ENCODE measurements at places on chromosomes 2 and 18. TPM values are rescaled to one million over a fixed set of nuclear protein-coding genes. Genes with fewer than 3 reads are reported as not detected.

DNA sequence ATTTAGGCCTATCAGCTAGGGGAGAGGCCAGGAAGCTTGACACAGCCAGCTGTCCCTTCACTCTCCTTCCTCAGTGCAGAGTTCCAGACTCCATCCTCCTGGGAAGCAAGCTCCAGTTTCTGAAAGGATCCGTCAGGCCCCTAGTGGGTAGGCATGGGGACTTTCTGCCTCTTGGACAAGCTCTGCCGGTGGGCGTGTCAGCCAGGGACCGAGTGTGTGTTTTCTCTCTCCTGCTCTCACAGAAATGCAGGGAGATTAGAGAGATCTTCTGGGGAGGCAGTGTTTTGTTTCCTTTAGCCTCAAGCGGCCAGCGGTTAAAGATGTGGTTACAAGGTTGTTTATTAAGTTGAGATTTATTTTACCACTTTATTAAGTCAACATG, 29.9 kb upstream of the OTOS start:
- no peak for DNase-seq

RIT2 gene
- total RNA-seq, result not detected

DNA sequence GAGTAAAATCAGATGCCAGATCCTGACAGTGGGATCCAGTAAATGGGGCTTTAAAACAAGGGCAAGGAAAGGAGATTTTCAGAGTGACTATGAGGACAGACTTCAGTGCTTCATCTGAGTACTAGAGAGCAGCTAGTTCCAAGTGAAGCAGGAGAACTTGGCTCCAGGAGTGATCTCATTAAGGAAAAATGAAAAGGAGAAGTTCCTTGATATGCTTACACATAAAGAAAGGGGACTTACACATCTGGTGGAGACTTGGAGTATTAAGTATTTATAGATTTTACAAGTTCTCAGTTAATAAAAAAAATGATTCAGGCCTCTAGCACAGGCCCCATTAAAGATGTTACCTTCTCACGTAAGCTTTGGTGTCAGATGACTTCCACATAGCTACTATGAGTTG, 105.8 kb downstream of the ICOS start:
- no peak for DNase-seq

GRCh38 chr2:113251118-113251517, 27.6 kb downstream of the PAX8 start:
- no peak for DNase-seq

PARD3B gene
- 15.6 TPM for total RNA-seq

- DNase-seq, result no peak
Observed at GRCh38 chr2:43478412-43479086, 117.3 kb downstream of the THADA start.

DNA sequence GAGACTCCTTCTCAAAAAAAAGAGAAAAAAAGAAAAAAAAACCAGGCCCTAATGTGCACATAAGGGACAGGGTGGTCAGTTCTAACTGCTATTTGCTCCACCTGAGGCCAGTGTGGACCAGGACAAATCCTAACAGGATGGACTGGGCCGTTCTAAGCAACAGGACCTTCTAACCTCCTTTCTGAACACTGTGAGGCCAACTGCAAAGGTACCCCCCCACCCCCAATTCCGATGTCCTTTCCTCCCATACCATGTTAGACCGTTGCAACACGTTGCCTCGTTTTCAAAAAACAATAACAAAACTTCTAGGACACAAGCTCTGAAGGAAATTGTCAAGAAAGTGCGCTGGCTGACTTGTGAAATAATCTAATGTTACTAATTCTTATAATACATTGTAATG, 1.2 kb downstream of the THAP4 start:
- no peak for DNase-seq

LBX2 gene
- 1.2 TPM for total RNA-seq

GRCh38 chr2:157413326-157414035, 30.4 kb downstream of the CYTIP start:
- DNase-seq, result no peak

DNA sequence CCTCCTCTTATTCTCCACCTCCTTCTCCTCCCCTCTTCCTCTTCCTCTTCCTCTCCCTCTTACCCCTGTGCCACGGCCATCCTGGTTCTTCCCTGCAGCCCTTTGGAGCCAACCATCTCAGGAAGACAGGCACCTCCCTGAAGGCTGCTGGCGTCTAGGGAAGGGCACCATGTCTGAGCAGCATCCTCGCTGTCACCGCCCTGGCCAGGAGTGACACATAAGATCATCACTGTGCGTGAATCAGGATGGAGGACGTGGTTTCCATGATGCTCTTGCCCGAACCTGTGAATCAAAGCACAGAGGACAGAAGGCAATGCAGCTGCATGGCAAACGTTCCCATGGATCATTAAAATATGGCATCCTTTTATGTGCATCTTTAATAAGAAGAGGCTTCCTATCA, 236.0 kb downstream of the SH3BP4 start:
- no peak for DNase-seq

DSG1 gene
- 4.3 TPM for total RNA-seq

- DNase-seq, result no peak
Observed at GRCh38 chr18:46859855-46860254, 57.5 kb downstream of the PIAS2 start.

GRCh38 chr2:175282300-175282699, 100.8 kb upstream of the ATP5MC3 start:
- DNase-seq, result no peak

SETBP1 gene
- 16.4 TPM for total RNA-seq

GRCh38 chr18:58400331-58400870, 228.5 kb downstream of the ALPK2 start:
- DNase-seq, result no peak

DNA sequence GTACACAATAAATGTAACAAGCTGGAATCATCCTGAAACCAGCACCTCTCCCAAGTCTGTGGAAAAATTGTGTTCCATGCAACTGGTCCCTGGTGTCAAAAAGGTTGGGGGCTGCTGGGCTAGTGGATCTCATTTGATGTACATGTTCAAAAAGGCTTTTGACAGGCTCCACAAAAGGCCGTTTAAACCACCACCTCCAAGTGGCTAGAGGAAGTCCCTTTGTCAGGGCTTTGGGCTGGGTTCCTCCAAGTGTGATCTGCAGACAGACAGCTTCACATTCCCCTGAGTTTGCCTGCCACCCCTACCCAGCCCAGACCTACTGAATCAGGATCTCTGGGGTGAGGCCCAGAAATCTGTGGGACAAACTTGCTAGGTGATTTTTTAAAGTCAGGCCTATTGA, 84.7 kb downstream of the TGFA start:
- no peak for DNase-seq

GRCh38 chr2:143204062-143204461, 74.8 kb downstream of the ARHGAP15 start:
- no peak for DNase-seq

GRCh38 chr2:39549718-39550464, 112.8 kb upstream of the MAP4K3 start:
- no peak for DNase-seq

- DNase-seq, result no peak
Observed at GRCh38 chr2:24830351-24830750, 37.1 kb downstream of the CENPO start.

GRCh38 chr2:72185206-72185605, 37.5 kb upstream of the CYP26B1 start:
- DNase-seq, result no peak

DNA sequence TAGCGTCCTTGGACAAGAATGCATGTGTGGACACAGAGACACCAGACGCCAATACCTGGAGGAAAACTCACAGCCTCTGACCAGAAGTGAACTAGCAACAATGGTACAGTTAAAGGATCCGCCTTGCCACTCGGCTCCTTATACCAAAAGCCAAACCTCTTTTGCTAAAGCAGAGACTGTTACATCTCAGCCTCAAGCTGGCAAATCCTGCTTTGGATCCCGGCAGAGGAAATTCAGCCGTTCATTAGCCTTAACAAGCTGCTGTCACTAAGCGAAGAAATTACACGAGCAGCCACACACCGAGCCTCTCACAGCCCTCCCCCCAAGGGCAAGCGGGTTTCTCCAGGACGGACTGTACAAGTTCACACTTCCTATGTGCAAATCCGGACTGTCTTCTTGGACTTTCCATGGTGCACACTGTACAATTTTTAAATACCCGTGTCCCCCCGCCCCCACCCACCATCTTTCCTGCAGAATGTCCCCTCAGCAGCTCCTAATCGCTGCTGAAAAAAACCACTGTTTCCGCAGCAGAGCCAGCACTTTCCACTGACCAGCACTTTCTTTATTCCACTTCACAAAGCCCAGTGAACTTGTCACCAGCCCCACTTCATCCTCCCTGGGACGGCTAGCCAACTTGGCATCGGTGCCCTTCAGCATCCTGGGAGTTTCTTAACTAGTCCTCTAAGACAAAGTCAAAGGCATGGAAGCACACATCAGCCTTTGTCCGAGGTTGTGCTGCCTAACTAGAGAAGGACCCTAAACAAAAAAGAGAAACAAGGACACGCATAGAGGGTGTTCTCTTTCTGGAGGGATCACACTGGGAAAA, 1.5 kb downstream of the KLF7 start:
- peak; percentile 86 for DNase-seq

GRCh38 chr2:128642821-128643220, 324.2 kb upstream of the HS6ST1 start:
- no peak for DNase-seq

NETO1 gene
- 1.0 TPM for total RNA-seq

CCNYL1 gene
- total RNA-seq, result 12.6 TPM

ATP8B1 gene
- total RNA-seq, result 9.0 TPM

FSHR gene
- not detected for total RNA-seq

ERICH2 gene
- 5.2 TPM for total RNA-seq

- DNase-seq, result no peak
Observed at GRCh38 chr18:25590456-25590855, 238.5 kb upstream of the ZNF521 start.

TFCP2L1 gene
- 0.88 TPM for total RNA-seq

NTSR2 gene
- total RNA-seq, result not detected

DNA sequence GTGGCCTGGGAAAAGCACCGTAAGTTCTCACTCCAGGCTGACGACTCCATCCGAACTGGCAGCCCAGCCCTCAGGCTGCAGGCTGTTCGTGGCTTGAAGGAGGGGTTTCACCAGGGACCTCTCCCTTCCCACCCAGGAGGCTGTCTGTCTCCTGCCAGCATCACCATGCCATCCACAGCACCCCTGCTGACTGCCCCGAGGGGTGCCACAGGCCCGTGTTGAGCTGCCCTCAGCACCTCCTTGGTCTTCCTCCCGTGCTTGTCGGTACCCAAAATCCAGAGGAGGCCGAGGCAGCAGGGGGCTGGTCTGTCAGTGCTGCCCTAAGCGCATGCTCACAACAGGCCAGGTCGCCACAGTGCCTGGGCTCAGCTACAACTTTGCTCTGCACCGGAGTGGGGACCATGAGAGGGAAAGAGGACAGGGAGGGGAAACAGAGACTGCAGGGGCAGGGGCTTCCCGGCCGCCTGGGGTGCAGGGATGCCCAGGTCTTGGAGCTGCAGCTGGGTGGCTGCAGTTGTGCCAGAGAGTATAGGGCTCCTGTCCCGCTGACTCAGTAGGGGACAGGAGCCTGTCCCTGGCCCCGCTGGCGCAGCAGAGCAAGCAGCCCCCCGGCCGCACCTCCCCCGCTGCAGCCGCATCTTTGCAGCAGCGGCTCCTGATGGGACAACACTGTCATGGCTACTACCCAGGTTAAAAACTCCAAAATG, 963.7 kb upstream of the CRIM1 start:
- DNase-seq, result peak; percentile 40

DNA sequence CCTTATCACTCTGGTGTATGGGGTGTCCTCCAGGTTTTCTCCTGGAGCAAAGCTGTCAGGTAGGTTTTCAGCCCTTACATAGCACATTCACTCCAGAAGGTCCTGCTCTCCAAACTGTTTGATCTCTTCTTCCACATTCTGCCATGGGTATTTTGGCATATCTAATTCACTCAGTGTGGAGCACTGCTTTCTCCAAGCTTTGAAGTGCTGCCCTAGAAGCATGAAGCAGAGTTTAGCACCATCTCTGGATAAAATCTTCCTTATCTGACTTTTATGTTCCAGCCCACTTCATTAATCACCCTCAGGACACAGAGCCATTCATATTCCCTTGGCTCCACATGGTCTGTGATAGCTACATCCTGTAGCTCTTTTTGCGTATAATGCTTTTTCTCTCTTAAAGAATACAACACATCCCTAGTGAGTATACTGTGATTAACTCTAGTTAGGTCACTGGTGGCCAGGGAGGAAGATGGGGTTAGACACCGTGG, 56.7 kb upstream of the ARHGAP28 start:
- DNase-seq, result no peak

DNA sequence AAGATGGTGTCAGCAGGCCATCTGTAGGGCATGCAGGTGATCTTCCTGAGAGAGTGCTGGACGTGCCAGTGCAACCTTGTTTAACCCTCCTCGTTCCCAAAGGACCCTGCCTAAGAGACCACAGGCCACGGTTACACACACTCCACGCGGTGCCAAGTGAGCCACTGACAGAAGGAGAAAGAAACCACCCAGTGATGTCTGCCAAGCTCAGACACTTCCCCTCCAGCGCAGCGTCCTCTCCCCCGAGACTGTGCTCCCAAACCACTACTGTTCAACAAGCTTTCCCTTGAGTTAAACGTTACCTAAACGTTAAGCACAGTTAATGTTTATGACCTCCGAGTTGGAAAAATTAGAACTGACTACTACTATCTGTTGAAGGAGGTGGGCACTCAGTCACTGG, 119.1 kb upstream of the NCK2 start:
- DNase-seq, result no peak

CCBE1 gene
- 1.1 TPM for total RNA-seq

CIB4 gene
- not detected for total RNA-seq

GRCh38 chr2:99771681-99772333, 282.0 kb upstream of the REV1 start:
- DNase-seq, result peak; percentile 66

ATG16L1 gene
- total RNA-seq, result 16.2 TPM

- no peak for DNase-seq
Observed at GRCh38 chr2:32222966-32223365, 41.7 kb downstream of the NLRC4 start.

UGT1A5 gene
- not detected for total RNA-seq

- DNase-seq, result no peak
Observed at GRCh38 chr2:47321411-47322031, 81.4 kb upstream of the MSH2 start.

DNA sequence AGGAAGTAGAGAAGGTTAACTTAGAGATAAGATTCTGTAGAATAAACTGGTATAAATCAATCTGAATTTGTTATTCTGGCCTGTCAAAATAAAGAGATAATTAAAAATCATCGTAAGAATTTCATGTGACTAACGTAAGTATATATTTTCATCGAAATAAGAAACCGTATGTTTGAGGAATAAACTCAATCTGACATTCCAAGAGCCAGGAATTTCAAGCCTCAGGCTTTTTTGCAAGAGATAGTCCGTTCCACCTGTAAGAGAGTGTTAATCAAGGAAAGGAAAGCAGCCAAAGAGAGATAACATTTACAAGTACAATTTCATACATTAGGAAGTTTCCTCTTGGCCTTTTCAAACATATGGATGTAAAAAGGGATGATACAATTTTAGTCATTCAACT, 701.5 kb downstream of the CBLN2 start:
- no peak for DNase-seq

Data from right cardiac atrium (tissue), 5 donors.